Cortex of kidney (tissue), 1 donor: ENCODE measurements at places on chromosomes 5 and 9.

GRCh38 chr5:132023258-132024116 is 12.0 kb upstream of the ACSL6 start:
- no peak for DNase-seq

DNA sequence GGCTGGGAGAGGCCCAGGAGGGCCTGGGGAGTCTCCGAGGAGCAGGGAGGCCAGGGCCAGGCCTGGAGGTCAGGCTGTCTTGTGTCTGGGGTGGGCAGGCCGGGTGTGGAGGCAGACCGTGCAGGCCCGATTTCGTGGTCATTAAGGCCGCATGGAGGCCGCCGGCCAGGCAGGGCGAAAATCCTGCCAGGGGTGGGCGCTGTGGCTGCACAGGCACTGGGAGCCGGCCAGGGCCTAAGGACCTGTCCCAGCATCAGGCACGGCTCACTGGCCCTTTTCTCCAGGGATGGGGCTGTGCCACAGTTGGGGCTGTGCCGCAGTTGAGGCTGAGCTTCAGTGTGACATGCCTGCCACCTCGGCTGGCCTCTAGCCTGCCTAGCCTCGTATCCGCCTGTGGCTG is 35.9 kb downstream of the ASS1 start:
- DNase-seq, result no peak

DNA sequence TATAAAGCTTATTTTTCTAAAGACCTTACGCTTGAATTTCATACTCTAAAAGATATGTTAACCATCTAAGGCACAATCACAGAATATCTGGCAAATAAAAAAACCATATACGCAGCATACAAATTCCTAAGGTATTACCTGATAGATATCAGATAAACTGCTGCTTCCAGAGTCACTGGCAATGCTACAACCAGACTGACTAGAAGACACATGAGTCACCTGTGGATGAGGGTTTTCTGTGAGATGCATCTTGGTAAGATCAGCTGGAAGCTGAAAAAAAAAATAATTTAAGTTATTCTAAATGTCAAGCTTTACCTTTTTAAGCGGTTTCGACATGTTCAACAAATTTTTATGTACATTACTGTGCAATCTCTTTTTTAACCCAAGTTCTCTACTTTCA is 113.8 kb downstream of the RAPGEF6 start:
- DNase-seq, result no peak

DNA sequence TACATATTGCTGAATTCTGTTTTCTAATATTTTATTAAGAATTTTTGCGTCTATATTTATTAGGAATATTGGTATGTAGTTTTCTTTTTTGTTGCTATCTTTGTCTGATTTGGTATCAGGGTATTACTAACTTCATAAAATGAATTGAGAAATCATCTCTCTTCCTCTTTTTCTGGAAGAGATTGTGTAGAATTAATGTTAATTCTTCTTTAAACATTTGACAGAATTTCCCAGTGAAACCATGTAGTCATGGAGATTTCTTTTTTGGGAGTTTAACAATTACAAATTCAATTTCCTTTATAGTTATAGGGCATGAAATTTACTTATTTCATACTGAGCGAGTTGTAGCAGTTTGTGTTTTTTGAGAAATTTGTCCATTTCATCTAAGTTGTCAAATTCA is 3.3 kb upstream of the FAM170A start:
- no peak for DNase-seq

- DNase-seq, result no peak
Measured at GRCh38 chr9:121268598-121268850, 562 bp downstream of the GSN start.

- DNase-seq, result no peak
Measured at GRCh38 chr9:107963246-107963645, 473.7 kb upstream of the KLF4 start.

- no peak for DNase-seq
Measured at GRCh38 chr5:107373549-107374263, 297.0 kb downstream of the EFNA5 start.

- no peak for DNase-seq
Measured at GRCh38 chr9:127132921-127133647, 10.6 kb upstream of the ANGPTL2 start.

DNA sequence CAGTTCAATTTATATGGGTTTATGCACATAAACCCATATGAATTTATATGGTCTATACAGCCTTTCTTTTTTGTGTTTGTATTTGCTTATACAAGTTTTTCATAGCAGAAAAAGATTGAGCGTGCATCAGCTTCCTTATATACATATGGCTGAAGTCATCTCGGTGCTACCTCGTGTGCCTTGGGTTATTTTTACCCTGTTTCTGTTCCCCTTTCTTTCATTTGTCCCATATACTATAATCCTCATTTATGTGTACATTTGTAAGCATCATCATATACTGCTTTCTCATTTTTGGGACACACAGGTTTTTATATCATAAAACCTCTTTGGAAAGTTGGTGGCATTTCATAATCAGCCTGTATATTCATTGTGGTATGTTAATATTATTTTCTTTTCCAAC is 107.8 kb upstream of the ADAMTSL1 start:
- no peak for DNase-seq

GRCh38 chr9:123680352-123680751 is 249.6 kb downstream of the DENND1A start:
- no peak for DNase-seq
